Hepatic stellate cell (primary cell): ENCODE measurements at places on chromosomes 7 and 10.

GRCh38 chr7:30697719-30698460 lies 15.6 kb upstream of the CRHR2 start:
- DNase-seq: no peak

DNA sequence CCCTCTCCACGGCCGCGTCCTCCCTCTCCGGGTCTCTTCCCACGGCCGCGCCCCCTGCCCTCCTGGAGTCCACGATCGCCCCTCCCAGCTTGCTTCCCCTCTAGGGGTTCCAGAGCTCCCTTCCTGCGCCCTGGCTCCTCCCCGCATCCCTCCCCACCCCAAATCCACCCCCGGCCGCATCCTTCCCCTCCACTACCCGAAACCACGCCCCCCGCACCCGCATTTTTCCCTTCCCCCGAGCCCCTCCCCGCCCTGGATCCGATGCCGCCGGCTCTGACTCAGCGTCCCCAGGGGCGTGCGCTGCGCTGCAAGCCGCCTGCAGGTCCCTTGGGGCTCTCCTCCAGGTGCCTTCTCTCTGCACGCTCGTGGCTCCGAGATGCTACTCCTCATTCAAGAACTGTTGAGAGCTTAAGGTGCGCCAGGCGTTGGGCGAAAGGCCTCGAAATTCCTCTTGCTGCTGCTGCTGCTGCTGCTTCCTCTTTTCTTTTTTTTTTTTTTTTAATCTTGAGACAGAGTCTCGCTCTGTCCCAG lies 372 bp upstream of the TMEM130 start:
- DNase-seq: peak; percentile 90

DNA sequence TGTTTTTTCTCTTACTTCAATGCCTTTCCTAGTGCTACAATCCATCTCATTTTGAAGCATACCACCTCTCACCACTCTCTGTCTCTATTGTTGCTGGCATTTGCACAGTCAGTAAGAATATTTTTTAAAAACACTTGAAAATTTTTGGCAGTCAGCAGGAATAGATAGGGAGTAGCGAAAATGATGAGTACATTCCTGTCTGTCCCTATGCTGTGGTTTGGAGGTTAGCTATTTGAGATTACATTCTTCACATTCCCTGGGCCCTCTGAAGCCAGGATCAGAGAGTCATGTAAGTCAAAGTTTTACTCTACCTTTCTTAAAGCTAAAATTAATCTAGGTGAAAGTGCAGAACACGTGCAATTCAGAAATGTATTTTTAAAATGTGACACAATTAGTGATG lies 53.0 kb upstream of the MAGI2 start:
- peak; percentile 19 for DNase-seq

DNA sequence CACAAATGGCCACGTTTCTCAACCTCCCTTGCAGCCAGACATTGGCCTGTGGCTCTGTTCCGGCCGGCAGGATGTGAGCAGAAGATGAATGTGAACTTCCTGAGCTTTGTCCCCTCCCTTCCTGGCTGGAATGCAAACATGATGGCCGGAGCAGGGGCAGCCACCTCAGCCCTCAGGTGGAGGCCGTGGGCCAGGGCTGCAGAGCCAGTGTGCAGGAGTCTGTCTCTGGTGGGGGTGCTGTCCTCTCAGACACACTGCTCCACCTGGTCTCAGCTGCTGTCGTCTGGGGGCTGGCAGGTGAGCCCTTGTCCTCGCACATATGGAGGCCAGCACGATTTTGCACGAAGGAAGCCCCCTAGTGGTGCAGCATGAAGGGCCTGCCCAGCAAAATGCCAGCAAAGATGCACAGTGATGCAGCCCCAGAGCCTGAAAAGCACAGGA lies 25.3 kb upstream of the PWWP2B start:
- DNase-seq: no peak

- peak; percentile 38 for DNase-seq
These were observed 170.0 kb downstream of the PRKCQ start for GRCh38 chr10:6409971-6410643.

GRCh38 chr7:112782498-112782897 lies 7.7 kb downstream of the TMEM168 start:
- no peak for DNase-seq

- no peak for DNase-seq
These were observed 18.1 kb upstream of the DNA2 start for GRCh38 chr10:68489919-68490318.

- no peak for DNase-seq
These were observed 61.4 kb upstream of the ADRB1 start for GRCh38 chr10:113982296-113982695.

DNA sequence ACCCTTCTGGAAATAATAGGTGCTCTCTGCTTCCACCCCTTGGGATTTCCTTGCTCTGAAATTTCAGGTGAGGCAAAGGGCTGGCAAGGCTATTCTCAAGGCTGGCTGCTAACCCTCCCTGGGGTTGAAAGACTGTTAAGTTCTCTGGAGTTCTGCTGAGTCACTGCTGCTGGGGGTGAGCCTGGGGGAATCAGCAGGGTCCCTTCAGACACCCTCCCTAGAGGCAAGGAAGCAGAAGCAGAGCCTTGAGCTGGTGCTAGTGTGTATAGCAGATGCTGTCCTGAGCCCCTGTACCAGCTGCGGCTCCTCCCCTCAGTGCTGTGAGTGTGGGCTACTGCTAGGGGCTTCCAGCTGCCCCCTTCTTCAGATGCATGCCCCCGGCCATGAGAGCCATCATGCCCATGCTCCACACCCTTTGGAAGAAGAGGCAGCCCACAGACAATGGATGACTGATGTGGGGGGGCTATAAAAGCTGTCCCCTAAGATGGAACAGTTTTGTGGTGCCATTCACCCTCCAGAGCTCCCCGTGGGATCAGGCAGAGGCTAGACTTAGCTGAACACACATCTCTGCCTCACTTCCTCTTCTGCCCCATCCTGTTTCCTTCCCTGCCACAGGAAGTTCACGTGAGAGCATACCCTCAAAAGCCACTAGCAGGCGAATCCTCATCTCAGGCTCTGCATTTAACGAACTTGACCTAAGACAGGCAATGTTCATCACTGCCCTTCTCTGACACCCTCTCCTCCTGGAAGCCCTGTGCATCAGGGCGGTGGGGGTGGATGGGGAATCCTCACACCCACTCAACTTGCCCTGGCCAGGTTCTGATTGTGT lies 91.8 kb downstream of the SH3PXD2A start:
- DNase-seq: no peak

DNA sequence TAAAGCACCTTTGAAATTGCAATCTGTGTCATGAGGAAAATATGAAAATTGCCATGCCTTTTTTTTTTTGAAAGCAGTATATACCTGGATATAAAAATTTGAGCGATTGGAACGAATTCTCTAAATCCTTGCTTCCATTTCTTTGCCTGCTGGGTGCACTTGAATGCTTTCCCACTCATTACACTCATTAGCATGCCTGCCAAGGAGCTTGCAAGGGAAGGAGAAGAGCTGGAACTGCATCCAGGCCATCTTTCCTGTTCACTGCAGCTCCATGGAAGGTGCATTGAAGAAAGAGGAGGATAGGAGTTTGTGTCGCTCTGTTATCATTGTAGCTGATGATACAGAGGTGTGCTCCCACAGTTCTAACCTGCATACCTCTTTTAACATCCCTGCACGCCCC lies 102.4 kb upstream of the GJD4 start:
- DNase-seq: no peak

DNA sequence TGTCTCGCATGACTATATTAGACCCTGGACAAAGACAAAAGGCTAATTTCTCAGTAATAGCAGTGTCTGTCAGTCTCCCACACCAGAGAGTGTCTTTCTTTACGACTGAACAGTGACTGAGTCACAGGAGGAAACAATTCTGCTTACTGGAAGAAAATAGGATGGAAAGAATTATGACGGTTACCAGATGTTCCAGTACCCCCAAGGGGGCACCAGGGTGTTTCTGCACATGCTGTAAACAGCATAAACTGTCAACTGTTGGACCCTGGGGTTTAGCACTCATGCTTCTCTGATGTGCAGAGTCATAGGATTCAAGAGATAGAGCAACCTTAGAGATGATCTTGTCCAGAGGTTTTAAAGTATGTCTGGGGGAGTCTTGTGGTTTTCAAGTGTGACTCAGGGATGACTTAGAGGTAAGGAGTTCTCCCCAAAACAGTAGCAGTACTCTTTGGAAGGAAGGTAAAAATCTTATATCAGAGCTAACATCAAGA lies 291.7 kb downstream of the THSD7A start:
- no peak for DNase-seq

- no peak for DNase-seq
These were observed 1.5 kb upstream of the MEST start for GRCh38 chr7:130490311-130490791.

DNA sequence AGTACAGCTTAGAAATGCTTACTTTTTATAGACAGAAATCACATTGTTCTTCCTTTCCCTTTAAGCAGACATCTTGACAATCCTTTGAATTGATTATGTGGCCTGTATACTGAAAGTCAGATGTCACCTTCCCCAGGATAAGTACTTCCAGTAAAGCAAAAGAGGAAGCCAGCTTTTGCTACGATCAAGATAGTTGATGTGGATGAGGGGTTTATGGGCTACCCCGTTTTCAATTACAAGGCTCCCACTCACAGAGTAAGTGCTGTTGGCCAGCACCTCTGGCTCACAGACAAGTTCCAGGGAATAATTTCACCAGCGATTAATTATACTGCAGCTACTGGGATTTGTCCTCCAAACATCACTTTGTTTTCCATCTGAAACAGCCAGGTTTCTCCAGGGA lies 95.1 kb upstream of the SAMD8 start:
- DNase-seq: no peak

DNA sequence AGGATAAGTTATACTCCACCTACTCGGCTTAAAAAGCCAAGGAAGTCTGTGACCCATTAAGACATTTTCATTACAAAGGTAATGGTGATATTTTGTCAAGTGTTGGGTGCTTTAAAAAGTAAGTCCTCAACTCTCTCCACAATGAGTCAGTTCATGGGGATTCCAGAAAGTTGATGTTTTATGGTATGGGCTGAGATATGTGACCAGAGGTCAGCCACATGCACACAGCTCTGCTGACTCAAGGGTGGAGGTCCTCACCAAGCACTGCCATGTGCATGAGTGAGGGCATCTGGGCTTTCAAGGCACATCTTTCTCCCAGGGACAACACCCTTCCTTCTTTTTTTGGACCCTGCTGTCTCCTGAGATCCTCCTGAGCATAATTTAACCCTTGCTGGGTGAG lies 292.9 kb downstream of the PTEN start:
- DNase-seq: peak; percentile 26
